ENCODE measurements at places on chromosomes 7 and 10.

- DNase-seq, result no peak
Observed at GRCh38 chr7:116152276-116152675, 58.1 kb upstream of the TES start.

DNA sequence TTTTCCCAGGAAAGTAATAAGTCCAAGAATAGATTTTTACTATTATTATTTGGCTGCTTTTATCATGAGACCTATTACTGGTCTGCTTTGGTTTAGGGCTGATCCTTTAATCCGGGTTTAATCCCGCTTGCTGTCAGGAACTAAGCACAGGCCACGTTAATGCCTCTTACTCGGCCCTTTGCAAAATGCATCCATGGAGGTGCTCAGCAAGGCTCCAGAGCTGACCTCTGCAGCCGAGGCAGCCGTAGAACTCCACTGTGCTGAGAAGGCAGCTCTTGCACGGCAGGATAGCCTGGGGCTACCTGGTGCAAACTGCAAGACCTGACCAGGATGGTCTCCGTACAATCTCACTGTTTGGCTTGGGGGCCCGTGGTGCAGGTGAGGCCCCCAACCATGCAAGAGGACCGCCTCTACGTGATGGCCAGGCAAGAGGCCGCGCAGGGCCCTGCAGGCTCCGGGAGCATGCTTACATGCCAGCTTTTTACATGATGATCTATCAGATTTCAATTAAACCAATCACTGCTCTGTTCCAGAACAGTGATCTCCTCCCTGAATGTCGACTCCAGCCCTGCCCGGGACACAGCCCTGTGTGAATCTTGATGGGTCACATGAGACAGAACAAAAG, 10.4 kb upstream of the CALML3 start:
- no peak for DNase-seq

DNA sequence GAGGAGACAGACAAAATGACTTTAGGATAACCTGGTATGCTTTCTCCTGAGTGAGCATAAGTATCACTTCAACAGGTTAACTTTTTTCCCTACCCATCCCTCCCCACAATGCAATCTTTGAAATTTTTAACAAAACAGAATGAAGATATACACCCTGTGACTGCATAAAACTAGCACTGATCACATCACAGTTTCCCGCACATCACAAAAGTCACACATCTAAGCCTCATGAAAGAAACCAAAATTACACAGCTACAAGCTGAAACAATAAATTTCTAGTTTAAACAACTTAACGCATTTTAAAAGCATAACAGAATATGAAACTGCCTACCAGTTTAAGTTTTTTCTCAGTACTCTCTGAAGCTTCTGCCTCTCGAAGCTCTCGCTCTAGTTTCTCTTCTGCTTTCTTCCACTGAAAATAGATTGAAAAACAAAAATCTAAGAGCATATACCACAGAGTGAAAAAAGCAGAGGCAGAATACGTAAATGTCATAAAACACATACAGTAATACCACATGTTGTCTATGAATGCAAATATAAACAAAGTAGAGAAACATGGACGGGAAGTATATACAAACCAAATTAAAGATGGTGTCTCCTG, 18.1 kb downstream of the NOC3L start:
- no peak for DNase-seq

DNA sequence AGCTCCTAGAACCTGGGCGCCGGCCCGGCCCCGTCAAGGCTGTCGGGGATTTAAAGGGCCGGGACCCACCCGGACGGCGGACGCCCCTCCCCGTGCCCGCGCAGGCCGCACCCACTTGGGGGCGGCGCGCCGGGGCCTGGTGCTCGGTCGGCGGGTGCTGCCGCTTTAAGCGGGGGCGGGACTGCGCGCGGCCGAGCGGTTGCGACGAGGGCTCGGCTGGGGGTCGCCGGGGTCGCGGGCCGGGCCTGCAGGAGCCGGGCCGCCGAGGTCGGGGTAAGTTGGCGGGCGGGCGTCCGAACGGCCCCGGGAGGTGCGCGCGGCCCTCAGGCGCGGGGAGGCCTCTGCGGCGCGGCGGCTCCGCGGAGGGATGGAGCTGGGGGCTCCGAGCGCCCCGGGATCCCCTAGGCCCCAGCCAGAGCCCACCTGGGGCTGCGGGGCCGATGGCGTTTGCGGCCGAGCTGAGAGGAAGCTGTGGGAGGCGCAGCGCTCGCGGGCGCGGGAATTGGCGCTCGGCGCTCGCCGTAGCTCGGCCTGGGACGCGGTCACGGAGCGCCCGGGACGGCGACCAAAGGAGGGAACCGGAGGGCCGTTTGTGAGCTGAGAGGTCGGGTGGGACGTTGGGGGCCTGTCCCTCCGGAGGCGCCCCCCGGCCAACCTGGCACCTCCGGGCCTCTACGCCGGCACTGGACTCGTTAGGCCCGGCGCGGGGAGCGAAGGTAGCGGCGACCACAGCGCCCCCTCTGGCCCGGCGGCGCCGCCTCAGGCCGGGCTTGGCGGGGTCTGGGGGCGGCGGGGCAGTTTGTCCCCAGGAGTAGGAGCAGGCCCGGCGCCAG, at the start of gene TRRAP:
TSS of gene TRRAP (plus strand) at position 168 of the 833 bp plus-strand sequence. CDS start 2,619 bp downstream, outside the sequence.
- DNase-seq, result no peak

GRCh38 chr7:37408291-37409228, 40.1 kb downstream of the ELMO1 start:
- no peak for DNase-seq

GRCh38 chr10:88991161-88991898, 732 bp downstream of the FAS start:
- DNase-seq, result no peak

DNA sequence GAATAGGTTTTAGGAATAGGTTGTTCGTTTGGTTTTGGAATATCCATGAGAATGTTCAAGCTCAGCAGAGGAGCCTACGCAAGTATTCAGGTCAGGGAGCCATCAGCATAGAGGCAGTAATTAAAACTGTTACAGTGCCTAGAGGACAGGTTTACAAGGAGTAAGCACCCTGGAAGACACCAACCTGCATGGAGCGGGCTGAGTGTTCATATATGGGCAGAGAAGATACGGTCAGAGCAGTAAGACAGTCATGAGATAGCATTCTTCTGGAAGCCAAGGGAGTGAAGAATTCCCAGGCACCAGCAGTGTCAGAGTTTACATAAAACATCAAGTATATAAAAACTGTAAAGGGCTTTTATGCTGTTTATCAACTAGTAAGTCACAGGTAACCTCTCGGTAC, 96.5 kb downstream of the LRRC4 start:
- no peak for DNase-seq

DNA sequence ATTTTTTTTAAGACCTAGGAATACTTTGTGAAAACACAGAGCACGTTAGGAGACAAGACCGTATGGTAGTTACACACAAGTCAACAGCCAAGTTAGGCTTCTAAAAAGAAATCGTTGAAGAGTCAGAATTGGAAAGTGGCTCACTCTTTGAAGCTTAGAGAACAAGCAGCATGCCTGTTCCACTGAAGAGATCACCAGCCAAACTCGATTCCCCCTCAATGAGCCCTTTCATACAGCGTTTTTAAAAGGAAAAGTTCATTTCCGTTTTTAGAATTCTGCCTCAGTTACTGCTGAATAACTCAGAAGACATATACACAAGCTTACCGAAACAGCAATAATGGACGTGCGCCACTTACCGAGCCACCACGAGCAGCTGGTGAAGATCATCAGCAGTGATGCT, 41.0 kb downstream of the MCMBP start:
- DNase-seq, result no peak

DNA sequence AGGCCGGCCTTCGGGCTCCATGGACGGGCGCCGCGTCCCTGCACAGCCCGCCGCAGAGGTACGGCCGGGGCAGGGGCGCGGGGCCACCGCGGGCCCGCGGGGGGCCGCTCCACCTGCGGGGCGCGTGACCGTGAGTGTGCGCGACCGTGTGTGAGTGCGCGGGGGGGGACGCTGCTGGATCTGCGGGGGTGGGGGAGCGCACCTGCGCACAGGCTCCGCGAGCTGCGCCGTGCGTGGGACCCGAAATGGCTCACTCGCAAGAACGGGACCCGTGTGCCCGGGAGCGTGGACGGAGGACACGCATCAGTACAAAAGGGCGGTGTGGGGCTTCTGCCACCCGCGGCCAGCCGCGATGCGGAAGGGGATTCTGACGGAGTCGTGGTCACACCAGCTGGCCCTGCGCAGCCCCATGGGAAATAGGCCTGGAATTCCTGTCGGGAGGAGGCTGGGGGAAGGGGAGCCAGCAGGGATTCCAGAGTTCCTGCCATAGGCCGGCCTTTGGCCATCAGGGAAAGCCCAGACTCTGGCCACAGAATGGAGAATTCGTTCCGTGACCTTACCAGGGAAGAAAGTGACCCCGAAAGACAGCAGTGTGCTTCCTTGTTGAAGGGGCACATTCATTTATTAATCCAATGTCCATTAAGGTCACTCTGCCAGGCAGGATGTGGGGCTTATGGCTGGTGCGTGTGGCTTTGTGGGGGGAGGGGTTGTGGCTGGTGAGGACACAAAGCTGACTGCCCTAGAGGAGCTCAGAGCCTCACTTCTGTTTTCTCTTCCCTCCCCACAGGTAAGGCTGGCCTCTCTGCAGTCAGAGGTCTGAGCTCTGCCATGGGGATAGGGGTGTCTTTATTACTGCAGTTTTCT, 494 bp downstream of the REPIN1 start:
- DNase-seq, result no peak

DNA sequence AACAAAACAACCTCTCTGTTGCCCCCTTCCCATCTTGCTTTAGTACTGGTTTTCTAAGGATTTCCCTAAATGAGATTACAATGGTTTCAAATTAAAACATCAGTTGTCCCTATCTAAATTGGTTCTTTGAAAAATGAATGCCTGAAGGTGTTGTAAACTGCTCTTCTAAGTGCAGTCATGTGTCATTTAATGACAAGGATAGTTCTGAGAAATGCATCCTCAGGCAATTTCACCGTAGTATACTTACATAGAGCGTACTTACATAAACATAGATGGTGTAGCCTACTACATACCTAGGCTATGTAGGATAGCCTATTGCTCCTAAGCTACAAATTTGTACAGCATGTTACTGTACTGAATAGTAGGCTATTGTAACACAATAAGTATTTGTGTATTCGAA, 278.1 kb downstream of the MAGI2 start:
- DNase-seq, result no peak

DNA sequence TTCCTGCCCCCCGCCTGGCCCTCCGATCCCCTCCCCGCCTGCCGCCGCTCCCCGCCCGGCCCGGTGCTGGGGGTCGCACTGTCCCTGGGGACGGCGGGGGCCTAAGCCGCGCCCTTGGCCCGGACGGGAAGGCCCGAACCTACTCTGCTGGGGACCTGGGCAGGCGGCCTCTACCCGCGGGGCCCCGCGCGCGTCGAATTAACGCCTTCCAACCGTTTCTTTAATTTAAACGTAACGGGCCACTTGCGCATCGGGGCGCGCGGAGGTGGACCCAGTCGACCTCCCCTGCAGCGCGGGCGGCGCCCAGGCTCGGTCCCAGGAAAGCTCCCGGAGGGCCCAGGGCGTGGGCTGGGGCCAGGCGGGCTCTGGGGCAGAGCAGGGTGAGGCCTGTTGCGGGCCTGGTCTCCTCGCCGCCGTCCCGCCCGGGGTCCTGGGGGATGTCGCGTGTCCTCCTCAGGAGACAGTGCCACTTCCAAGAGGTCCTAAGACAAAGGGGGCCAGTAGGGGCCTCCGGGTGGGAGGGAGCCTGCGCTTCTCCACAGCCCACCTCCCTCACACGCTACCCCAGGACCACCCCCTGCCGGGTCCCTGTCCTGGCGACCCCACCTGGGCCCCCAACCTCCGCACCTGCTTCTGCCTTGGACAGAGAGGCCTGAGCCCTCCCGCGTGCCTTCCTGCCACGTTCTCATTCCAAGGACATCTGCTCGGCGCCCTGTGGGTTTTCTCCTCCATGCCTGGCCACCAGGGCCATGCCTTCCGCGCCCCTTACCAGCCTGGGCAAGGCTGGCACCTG, 658 bp upstream of the PTPRN2 start:
- DNase-seq, result no peak

GRCh38 chr7:50155755-50156154, 62.7 kb upstream of the ZPBP start:
- DNase-seq, result no peak

GRCh38 chr10:9950070-9950469, 1067.6 kb upstream of the CELF2 start:
- DNase-seq, result no peak

All from NCI-H1417 treated with DMSO at 0.1 percent for 48 hours (cell line).